ENCODE measurements at places on chromosomes 5 and 9.

- DNase-seq, result no peak
Observed at GRCh38 chr5:133304707-133305216, 252.9 kb downstream of the HSPA4 start.

GRCh38 chr9:124284237-124284831 lies 26.6 kb downstream of the NEK6 start:
- DNase-seq, result peak; percentile 62

DNA sequence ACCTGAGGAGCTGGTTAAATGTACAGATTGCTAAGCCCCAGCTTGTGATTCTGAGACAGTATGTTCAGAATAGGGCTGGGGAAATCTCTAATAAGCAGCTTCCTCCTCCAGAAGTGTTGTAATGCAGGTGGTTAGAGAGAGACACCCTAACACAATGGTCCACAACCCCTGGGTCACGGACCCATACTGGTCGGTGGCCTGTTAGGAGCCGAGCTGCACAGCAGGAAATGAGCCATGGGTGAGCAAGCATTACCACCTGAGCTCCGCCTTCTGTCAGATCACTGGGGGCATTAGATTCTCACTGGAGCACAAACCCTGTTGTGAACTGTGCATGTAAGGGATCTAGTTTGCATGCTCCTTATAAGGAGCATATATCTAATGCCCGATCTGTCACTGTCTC lies 61.8 kb downstream of the SLC36A1 start:
- no peak for DNase-seq

- no peak for DNase-seq
Observed at GRCh38 chr9:109391176-109391575, 70.3 kb upstream of the EPB41L4B start.

GRCh38 chr9:110308633-110309038 lies 29.0 kb downstream of the TXNDC8 start:
- DNase-seq, result no peak

DNA sequence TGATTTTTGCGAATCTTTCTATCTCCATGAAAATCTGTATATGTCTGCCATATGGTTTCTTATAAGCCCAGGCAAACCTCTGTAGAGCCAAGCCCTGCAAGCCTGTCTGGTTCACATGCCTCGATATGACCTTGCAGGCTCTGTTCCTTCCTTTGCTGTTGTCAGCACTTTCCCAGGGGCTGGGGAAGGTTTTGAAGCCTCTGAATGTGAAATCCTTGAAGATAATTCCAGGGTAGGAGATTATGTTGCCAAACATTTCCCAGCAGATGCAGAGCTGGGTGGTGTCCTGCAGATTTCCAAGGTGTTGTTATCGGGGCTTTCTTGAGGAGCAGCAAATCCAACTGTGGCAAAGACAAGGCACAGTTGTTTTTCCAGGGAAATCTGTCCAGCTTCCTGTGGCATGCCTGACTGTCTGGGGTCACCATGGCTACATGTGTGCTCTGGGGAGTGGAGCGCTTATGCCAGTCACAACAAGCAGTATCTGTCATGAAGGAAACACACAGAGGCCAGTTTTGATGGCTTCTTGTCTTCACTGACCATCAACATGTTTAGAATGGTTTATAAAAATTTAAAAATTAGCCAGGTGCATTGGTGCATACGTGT lies 60.7 kb upstream of the RPS23 start:
- no peak for DNase-seq

- DNase-seq, result peak; percentile 18
Observed at GRCh38 chr5:116573279-116573701, 1.3 kb downstream of the SEMA6A start.

DNA sequence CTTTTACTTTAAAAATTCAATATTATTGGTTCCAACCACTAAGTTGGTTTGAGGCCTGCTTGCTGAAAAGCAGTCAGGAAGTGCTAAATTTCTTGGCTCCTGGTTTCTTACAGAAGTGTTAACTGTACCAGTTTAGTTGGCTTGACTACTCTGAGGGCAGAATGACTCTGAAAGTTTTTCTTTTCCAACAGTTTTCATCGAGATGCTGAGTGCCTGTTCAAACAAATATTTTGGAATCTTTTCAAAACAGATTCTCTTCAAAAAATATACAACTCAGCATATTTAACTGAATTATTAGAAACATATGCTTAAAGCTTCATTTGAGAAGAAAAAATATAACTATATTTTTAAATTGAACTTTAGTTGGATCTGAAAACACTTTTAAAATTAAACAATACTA lies 37.0 kb downstream of the SLC38A9 start:
- DNase-seq, result no peak

- peak; percentile 38 for DNase-seq
Observed at GRCh38 chr5:75611311-75612225, at the start of gene ANKDD1B. TSS of gene ANKDD1B (plus strand) at chr5:75611453. CDS start at chr5:75611635, 182 bp downstream.

DNA sequence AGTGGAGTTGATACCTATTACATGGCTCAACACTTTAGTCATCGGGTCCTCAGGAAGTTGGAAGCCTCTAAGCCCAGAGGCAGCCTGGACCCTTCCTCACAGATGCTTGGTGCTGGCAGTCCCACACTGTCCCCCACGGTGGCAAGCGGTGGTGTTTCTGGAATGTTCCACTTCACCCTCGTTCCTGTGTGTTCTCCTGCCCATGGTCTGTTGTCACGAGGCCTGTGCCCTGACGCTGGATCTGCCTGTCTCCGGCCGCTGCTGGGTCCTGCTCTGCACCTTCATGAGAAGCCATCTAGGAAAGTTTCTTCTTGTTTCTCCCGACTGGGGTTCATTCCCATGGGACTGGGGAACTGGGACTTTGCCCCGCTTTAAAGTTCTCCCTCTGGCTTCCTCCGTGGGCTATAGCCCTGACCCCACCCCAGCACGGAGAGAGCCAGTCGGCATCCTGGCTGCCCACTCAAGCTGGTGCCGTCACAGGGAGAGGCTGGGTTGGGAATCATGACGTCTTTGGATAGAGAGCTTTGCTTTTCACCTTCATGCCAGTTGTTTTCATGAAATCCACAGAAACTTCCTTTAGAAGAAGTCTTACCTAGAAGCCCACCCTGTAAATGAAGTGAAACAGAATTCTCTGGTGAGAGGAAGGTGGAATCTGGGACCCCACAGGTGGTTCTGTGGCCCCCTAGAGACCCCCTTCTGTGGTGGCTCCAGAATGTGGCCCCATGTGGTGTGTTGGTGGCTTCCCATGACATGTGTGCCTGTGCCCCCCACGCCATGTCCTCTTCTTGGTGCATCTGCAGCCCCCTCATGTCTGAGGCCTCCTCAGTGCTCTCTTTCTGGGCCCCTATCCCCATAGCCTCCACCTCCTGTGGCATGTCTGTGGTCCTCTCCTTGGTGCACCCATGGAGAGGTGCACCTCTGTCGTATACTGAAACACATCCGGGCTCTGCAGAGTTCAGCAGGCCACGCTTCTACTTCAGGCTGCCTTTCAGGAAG lies 43.8 kb downstream of the TRIP13 start:
- no peak for DNase-seq

DNA sequence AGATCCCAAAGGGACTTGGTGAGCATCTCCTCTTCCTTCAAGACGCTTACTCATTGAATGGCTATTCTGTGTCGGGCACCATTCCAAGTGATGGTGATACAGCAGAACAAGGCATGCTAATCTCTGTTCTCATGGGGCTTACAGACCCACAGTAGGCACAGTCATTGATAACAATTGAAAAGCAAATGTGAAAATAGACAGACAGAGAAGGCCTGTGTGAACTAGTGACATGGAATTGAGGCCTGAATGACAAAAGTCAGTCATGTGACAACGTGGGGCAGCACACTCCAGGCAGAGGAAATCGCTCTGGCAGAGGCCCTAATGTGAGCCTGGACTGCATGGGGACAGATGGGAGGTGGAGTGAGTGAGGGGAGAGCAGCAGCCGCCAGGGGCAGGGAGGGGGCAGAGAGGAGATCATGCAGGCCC lies 70.7 kb upstream of the CPLX2 start:
- DNase-seq, result no peak

DNA sequence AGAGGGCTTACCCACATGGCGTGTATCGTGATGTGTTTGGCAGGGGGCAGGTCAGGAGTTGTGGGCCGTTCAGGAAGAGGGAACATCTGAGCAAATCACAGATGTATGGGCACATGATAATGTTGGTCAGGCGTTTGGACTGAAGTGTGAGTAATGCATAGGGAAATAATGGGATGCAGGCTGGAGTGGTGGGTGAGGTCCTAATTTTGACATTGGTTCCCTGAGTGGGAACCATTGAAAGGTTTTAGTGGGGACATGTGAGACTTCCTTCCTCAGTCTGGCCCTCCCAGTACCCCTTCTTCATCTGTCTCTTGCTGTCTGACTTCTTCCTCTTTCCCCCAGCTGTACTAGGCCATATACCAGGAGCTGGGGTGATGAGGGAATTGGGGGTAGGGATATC lies 7.6 kb downstream of the OTULIN start:
- DNase-seq, result no peak

GRCh38 chr9:134123764-134124128 lies 12.1 kb upstream of the WDR5 start:
- no peak for DNase-seq

GRCh38 chr5:121968910-121969607 lies 7.3 kb downstream of the SRFBP1 start:
- no peak for DNase-seq

DNA sequence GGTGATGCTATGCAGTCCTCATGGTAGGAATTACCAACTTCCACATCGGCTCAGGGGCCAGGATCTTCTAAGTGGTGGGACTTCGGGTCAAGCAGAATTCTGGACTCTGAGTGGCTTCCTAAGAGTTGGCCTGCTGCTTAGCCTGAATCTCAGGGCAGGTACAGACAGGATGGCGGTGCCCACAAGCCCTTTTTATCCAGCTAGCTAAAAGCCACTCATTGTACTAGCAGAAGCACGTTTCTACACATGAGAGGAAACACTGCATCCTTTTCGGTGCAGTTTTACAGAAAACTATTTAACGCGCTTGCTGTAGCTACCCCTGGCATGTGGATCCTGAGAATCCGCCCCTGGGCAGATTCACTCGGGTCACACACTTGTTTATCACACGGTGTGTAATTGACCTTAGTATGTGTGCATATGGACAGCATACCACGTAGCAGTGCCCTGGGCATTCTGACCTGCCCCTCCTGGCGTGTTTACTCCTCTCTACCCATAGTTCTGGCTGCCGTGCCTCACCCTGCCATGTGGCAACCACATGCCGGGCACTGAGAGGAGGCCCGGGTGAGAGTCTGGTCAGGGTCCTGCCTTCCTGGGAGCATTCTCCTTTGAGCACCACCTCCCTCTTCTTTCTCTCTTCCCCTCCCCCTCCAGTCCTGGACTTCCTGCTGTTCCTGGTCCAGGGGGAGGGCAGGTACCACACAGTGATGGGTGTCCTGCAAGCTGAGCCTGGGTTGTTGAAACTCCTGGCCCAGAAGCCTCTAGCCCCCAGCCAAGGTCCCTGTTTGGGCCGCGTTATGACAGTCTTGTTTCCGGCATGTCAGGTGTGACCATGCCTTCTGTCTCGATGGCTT lies 65.9 kb downstream of the DAB2IP start:
- no peak for DNase-seq

GRCh38 chr5:170297589-170298462 lies at the start of gene LCP2:
TSS of gene LCP2 (minus strand) at chr5:170297777. CDS start at chr5:170297611, 166 bp downstream.
- no peak for DNase-seq

- DNase-seq, result no peak
Observed at GRCh38 chr5:125293726-125294125, 547.3 kb upstream of the ZNF608 start.

- no peak for DNase-seq
Observed at GRCh38 chr9:115694991-115695390, 458.6 kb upstream of the PAPPA start.
